ENCODE measurements at places on chromosomes 5 and 9. TPM values are rescaled to one million over a fixed set of nuclear protein-coding genes. Genes with fewer than 3 reads are reported as not detected.

The OR1J4 gene
- not detected for total RNA-seq

The ARSI gene
- 2.2 TPM for total RNA-seq

The ADGRV1 gene
- 31.9 TPM for total RNA-seq

The ACTBL2 gene
- total RNA-seq, result not detected

GRCh38 chr5:44300551-44300950 lies 88.7 kb downstream of the FGF10 start:
- DNase-seq, result no peak

DNA sequence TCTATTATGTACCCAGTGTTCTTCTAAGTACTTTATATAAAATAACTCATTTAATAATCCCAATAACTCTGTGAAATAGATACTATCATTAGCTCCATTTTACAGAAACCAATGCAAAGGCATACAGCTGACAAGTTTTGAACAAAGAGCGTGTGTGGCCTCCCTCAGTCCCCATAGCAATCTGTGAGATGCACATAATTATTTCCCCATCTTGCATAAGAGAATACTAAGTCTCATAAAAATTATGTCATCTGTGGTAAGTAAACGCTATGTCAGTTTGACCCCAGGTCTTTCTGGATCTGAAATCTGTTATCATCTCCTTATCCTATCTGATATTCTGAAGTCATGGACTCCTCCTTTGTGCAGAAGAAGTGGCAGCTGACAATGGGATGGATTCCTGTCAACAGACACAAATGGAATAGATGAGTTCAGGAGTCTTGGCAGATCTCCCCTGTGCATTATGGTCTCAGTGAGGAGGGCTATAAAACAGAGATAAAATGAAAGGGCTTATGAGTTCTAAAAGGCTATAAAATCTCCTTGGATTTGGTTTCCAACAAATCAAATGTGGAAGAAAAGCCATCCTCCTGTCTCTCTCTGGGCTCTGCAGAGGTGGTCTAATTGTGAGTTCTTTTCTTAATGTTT lies 162.5 kb upstream of the TLE4 start:
- no peak for DNase-seq

DNA sequence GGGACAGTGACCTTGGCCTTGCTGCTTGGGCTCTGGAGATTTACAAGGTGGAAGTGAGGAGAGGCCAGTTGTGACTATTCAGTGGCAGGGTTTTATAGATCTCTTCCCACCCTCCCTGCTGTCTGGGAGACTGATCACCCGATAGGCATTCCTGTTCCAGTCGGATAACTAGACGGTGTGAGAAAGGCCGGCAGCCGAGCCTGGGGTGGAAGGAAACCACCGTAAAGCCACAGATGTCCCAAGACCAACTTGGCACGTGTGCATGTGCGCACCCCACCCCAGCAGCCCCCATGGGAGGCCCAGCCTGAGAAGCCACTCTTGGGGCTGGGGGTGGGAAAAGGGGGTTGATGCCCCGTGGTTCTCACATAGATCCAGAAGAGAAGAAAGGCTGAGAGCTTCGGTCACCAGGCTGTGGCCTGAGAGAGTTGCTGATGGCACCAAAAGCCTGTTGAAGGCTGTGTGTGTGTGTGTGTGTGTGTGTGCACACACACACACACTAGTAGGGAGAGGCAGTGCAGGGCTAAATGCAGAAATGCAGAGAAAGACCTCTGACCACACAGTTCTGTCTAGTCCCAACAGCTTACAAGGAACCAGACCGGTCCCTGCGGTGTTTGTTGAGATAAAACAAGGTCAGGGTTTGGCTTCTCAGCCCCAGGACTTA lies 225.8 kb downstream of the FANCC start:
- DNase-seq, result no peak

DNA sequence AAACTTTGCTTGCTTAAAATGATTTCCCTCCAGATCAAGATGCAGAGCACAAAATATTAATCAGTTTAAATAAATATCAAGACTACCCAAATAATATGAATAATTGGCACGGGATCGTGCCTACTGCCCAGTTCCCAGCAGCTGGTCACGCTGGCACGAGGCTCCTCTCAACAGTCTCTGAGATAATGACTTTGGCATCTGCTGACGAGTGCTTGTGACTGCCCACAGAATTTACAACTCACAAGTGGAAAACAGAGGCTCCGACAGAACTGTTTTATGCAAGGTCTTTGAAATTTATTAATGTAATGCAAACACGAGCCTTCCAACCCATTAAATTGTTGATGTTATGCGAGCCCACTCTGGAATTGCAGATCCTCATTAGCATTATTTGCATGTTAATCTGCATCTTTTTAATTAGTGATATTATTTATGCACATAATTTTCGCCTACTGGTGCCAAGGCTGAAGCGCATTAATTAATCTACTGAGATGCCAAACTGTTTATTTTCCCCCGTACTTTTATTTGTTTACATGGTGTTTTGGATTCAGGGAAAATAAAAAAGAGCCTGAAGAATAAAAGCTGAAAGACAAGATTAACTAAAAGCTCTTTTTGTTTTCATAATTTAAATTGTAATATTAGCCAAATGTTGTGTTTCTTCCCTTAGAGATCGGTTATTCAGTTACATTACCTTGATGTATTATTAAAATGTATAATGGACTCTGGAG lies 369.3 kb upstream of the IRX1 start:
- no peak for DNase-seq

DNA sequence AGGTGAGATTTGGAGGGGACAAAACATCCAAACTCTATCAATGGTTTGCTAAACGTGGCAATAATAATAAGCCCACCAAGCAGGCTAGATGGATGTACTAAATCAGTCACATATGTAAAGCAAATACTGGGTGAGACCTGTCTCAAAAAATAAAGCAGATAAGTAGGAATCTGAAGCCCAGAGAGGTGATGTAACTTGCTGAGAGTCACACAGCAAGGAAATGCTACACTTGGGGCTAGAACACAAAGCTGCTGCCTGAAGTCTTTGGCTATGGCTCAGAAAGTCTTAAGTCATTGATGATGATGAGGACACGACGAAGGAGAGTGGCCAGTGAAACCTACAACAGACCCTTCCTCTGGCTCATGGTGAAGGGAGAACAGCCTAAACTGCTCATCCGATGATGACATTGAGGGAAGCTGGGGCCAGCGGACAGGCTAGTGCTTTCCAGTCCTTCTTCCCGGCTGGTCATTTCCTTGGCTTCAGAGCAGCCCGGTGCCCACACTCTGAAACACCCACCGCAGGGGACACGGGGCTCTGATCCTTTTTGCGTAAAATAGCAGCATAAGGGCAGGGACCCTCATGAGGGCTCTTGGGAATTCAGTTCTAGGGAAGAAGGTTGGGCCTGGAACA lies 14.1 kb downstream of the DUSP1 start:
- no peak for DNase-seq

DNA sequence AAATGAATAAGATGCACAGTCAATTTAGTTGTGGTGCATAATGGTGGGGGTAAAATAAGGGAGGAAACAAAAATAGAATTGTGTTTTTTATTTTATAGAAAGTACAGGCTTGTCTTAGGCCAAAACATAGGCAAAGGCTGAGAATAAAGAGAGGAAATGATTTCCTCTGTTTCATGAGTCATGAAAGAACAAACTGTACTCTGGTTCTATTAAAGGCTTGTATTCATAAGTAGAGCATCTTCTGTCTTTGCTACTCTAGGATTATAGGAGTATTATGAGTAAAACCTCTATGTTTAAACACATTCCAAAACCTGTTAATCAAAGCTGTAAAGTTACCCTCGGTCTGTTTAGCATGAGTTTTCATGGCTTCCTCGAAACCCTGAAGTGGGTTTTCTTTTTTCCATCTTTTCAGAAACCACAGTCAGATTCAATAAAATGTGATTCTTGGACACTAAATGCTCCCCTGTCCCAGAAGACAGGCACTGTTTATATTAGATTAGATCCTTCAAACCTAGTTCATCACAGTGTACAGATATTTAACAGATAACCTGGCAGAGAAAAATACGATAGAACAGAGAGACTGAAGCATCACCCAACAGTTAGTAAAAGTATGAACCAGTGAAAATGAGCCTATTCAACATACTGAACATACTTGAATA lies 473.9 kb upstream of the CYLC2 start:
- no peak for DNase-seq

GRCh38 chr9:109940561-109940960 lies 160.6 kb downstream of the PALM2AKAP2 start:
- no peak for DNase-seq

GRCh38 chr9:123509646-123510045 lies 153.6 kb downstream of the CRB2 start:
- no peak for DNase-seq

DNA sequence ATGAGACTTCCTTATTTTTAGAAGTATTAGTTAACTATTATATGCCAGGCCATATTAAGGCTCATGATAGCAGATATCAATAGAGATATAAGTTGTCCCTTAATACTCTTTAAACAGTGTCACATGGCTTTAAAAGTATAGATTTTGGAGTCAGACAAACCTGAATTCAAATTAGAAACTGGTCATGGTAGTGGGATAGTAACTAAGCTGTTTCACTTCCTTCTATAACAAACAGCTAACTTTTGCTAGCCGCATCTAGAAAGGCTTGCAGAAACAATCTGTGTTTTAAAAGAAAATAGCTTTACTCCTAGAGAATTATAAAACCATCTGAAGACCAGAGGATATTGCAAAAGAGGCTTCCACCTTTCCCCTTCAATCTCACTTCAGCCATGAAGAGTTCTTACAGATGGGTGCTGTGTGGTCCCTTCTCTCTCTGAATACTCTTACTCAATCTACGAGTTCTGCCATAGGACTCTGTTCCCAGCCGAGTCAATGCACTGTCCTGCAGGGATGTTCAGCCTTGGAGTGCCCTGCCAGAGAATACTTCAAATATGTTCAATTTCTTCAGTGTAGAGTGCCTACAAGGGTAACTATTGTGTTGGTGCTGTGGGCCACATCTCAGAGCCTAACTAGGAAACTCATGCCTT lies 810.2 kb downstream of the EFNA5 start:
- no peak for DNase-seq

- DNase-seq, result no peak
Observed at GRCh38 chr5:122007546-122007945, 45.8 kb downstream of the SRFBP1 start.

- no peak for DNase-seq
Observed at GRCh38 chr5:115417076-115417475, 120.6 kb upstream of the CCDC112 start.

DNA sequence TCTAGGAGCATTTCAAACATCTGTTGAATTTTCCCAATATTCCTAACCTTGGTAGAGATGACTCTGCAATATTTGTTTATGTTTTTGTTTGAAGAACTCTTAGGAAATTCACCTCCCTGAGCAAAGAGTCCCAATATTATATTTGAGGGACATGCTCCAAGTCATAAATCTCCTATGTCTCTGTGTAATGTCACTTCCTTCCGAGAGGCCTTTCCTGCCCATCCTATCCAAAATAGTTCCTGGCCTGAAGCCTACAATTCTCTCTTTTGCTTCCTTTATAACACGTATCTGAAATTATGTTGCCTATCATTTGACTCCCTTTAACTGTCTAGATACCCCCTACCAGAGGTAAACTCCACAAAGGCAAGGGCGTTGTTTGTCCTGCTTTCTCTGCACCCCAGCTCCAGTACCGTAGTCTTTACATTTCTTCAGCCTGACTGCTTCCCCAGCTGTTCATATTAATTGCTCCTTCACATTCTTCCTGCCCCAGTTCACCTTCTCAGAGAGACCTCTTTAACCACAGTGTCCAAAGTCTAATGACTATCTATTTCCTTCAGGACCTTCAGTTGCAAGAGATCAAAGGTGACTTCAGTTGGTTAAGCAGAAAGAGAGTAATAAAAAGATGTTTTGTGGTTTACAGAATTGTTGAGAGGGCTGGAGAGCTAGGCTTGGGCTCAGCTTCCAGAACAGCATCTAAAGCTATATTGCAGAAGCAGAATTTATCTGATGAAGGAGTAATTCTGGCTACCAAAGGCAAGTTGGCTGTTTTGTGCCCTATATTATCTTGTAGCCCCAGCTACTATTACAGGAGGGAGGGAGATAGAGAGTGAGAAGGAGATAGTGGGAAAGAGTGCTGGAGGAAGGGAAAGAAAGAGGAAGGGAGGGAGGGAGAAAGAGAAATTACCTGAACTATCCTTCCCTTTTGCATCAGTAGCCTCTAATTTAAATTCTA lies 109.3 kb upstream of the TMEM161B start:
- DNase-seq, result no peak

GRCh38 chr9:76615177-76615603 lies 149.0 kb upstream of the PCA3 start:
- DNase-seq, result peak; percentile 21

GRCh38 chr9:137079401-137079787 lies 2.1 kb downstream of the UAP1L1 start:
- no peak for DNase-seq

DNA sequence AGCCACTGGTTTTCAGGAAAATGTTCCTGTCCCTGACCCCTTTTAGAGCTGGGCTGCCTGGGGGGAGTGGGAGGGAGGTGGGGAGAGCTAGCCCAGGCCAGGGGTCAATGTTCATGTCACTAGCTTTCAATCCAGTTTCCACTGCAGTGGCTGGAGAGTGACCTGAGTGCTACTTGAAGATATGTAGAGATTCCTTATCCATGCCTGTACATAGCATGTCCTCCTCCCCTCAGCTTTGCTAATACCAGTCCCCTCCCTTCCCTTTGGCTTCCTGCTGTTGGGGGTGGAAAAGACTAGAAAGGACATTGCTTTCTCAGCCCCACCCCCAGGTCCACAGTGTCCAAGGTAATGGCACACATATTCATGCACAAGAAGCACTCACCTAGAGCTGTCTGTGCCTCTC lies 7.8 kb downstream of the DNAJB5 start:
- no peak for DNase-seq

- no peak for DNase-seq
Observed at GRCh38 chr5:24272741-24273140, 372.0 kb downstream of the CDH10 start.

DNA sequence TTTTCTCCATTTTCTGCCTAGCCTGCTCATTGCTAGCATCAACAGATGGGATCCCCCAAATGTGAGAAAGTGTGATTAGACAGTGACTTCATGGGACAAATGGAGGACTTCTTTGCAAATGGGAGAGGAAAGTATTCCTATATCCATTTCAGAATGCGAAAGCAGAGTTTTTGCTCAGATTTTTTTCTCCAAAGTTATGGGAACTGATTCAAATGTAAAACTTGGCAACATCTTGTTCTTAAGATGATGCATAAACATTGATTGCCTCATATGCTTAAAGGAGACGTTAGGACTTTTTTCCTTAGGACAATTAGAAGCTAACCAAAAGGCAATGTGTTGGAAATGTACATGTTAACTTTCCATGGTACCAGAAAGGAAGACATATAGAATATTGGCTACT lies 704.3 kb upstream of the ZNF608 start:
- no peak for DNase-seq

- DNase-seq, result no peak
Observed at GRCh38 chr9:81202292-81202691, 487.1 kb downstream of the TLE1 start.

DNA sequence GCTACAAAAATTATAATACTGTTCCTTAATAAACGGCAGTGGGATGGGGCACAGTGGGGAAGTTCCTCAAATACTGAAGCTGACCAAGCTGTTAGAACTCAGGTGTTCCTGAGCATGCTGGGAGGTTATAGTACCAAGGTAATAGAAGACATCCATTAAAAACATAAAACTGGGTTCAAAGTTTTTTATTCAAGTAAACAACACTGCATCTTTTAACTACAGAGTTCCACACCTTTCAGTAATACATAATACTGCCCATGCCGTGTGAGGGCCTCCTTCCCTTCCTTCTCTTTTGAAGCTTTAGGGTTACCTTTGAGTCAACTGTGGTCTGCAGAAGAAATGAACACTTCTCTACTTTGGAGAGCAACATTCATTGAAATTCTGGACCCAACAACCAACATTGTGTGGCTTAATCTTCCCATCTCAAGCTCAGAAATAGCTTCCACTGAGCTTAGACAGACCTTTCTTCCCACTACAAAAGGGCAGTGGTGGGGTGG lies 43.6 kb downstream of the SERINC5 start:
- no peak for DNase-seq

GRCh38 chr9:68443624-68444023 lies 87.2 kb downstream of the PGM5 start:
- no peak for DNase-seq

Data from mucosa of gallbladder (tissue), 1 donor.